ENCODE measurements at places on chromosomes 4 and X.

- DNase-seq: no peak
Measured at GRCh38 chr4:6333301-6334202, 63.9 kb downstream of the WFS1 start.

- no peak for DNase-seq
Measured at GRCh38 chr4:107592519-107592918, 127.5 kb downstream of the PAPSS1 start.

GRCh38 chr4:71355045-71355444, 16.2 kb downstream of the SLC4A4 start:
- no peak for DNase-seq

DNA sequence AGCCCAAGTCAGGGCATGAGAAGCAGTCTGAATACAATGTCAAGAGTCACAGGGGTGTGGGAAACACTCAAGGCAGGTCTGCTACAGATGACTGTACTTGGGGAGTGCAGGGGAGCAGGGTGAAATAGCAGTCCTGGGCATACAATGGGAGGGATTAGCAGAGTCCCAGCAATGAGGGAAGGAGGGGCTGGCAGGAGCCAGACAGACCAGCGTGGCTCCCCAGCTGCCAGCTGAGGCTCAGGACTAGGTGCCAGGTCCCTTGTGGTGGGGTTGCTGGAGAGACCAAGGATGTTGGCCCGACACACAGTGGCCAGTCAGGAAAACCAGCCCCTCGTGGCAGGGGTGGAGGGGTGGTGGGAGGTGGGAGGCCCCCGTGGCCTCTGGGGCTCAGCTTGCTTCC, 86.6 kb downstream of the RTL5 start:
- DNase-seq: no peak

DNA sequence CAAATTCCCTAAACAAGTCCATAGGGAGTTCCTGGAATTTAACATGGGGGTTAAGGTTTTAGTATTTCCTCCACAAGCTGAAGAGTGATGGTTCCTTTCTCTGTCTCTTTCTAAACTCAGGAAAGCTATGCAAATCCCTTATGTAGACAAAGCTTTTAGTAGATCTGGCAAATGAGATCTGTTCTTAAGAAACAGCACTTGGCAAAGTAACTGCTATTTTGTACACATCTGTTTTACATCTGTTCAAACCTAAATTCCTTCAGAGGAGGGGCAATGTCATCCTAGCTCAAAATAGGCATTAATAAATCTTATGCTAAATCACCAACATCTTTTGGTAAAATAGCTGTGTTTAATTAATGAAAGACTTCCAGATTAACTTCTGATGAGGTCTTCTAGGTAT, 137.8 kb upstream of the TBC1D9 start:
- DNase-seq: no peak

- DNase-seq: no peak
Measured at GRCh38 chr4:7324651-7325121, 110.0 kb downstream of the PSAPL1 start.

DNA sequence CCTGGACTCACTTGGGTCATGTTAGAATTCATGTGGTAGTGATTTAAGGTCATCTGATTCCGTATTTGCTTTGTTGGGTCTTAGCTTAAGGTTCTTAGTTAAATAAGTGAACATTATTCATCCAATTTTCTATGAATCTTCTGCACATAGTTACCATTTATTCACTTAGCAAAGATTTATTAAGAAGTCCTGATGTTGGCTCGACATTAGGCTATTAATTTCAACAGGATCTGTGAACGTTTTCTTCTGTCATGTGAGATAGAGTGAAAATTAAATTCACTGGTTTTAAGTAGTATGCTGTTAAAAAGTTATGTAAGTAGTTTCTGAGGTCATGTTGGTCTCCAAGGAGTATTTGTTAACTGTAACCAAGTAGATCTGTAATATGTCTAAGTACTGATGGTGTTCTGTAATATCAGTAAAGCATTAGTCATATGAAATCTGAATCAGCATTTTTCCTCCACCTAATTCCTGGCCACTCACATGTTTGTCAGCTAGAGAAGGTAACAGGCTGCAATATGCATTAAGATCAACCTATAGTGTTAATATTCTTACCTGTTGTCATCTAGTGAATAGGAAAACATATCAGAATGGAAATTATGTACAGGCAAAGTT, 155.6 kb downstream of the PCDH7 start:
- DNase-seq: no peak

DNA sequence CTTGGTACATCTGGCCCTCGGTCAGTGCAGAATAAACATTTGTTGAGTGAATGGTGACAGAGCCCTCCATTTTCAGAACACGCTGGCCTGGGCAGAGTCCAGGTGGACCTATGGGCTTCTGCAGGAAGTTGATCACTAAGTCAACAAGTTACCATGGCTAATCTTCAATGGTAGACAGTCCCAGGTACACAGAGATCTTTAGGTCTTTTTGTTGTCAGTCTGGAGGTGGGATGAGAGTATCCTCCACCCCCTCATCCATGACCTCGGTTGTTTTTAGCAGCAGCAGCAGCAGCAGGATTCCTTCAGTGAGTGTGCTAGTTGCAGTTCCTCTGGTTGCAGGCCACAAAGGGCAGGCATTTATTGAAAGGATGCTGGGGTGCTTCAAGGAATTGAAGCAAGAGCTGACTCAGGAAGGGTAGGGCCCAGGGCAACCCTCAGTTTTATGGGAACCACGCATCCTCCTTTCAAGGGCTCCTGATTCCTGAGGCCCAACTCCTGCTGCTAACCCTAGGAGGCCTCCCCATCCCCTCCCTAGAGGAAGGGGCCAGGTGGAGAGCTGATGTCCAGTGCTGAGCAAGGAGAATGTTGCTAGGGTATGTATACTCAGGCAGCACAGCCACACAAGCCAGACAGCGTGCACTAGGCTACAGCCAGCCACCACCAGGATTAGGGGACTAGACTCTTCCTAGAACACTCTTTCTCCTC, 1.7 kb upstream of the USP27X start:
- no peak for DNase-seq

GRCh38 chr4:164081371-164081770, 586.9 kb downstream of the TMA16 start:
- DNase-seq: no peak

- DNase-seq: no peak
Measured at GRCh38 chrX:16711219-16711811, 1.2 kb downstream of the CTPS2 start.

GRCh38 chr4:81684352-81684751, 212.6 kb upstream of the RASGEF1B start:
- DNase-seq: no peak

- DNase-seq: no peak
Measured at GRCh38 chr4:138392751-138393308, 150.7 kb upstream of the SLC7A11 start.

- no peak for DNase-seq
Measured at GRCh38 chr4:70337886-70338420, 3.2 kb downstream of the CABS1 start.

GRCh38 chr4:100017637-100018310, 67.7 kb upstream of the H2AZ1 start:
- no peak for DNase-seq

DNA sequence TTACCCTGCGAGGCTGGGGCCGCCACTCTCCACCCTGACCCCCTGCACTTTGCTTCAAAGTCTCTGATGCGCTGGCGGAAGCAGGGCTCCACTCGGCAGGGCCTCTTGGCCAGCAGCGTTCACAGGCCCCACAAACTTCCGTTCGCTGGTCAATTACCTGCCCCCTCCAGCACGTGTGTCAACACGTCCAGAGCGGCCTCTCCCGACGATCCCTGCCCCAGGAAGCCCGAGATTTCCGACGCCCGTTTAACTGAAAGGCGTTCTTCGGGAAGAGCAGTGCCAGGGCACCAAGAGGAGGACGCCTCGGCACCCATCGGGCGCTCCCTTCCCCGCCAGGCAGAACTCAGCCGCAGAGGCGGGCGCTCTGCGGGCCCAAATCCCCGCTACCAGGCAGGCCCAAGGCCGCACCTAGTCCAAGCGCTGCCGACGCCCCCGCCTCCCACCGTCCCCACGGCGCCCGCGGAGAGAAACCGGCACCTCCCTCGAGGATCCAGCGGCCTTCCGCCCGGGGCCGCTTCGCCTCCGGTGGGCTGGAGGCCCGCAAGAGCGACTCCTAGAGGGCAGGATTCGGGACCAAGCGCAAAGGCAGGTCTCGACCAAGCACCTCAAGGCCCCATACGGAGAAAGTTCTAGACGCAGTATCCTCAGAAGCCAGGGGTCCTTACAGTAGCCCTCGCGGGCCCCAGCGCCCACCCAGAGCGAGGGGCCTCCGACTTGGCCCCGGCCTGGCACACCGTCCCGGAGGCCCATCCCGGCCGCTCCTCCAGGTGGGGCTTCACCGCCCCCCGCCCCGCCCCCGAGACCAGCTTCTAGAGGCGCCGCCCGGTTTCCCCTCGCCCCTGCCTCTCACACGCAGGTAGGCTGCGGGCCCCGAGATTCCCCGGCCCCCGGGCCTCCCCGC, 586 bp downstream of the BCAP31 start:
- peak; percentile 66 for DNase-seq

- DNase-seq: no peak
Measured at GRCh38 chr4:8859550-8860095, 12.0 kb downstream of the HMX1 start.

DNA sequence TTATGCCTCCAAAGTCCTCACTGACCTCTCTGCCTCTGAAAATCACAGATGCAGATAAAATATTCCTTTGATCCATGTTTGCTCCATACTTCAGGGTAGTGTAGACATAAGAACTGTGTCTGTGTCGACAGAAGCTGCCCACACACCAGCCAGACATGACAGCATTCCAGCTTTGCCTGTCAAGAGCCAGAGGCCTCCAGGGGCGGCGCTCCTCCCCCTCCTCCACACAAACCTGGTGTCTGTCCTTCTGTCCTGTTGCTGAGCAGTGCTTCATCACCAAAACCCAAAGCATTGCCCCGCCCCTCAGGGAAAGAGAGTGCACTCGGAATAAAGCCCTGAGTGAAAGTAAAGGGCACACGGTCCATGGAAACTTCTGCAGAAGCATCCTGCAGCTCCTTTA, 379.4 kb downstream of the FBXW7 start:
- DNase-seq: peak; percentile 43

GRCh38 chr4:59091146-59092142, 1981.3 kb upstream of the IGFBP7 start:
- no peak for DNase-seq

- no peak for DNase-seq
Measured at GRCh38 chr4:75566911-75567310, 11.0 kb downstream of the ODAPH start.

GRCh38 chrX:8125566-8125965, 45.5 kb downstream of the VCX2 start:
- DNase-seq: no peak

GRCh38 chr4:165394275-165394674, 15.5 kb downstream of the CPE start:
- no peak for DNase-seq

- DNase-seq: no peak
Measured at GRCh38 chrX:15856636-15857035, 2.0 kb upstream of the AP1S2 start.

DNA sequence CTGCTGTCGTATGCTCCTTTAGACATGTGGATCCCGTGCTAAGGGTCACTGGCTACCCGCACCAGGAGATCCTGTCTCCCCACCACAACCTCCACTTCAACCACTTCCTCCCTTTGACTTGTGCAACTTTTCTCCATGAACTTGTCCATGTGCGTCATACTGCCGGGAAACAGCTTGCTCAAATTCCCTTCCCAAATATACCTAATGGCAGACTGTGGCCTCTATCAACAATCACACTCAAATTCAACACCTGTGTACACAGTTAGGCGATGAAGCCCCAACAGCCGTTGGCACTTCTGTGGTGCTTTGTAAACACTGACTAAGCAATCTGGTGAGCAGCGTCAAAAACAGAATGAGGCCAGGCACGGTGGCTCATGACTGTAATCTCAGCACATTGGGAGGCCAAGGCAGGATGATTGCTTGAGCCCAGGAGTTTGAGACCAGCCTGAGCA, 49.5 kb downstream of the CD99L2 start:
- DNase-seq: no peak

GRCh38 chr4:94262163-94263016, 54.7 kb downstream of the SMARCAD1 start:
- DNase-seq: no peak

DNA sequence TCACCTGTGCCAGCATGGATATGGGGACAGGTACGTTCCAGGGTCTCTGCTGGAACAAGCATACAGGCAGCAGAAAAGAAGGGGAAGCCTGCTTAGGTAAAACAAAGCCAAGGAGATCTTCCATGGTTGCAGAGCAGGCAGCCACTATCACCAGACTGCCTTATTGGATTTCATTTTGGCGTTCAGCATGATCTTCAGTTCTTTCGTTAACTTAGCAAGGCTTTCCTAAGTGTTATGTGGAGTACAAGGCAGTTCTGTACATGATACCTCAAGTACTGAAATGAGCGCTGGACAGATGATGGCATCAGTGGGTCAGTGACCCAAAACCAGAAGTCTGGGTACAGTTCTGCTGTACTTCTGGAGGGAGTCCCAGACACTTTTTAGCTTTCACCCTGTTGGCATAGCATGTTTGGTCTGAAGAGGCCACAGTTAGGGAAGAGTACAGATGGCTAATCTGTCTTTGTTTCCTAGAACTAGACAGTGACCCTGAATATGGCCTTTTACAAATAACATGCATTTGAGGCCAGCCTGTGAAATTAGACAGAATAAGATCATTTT, 8.9 kb downstream of the SMIM20 start:
- DNase-seq: no peak

GRCh38 chrX:102964940-102965339, 27.9 kb downstream of the RAB40AL start:
- DNase-seq: no peak

DNA sequence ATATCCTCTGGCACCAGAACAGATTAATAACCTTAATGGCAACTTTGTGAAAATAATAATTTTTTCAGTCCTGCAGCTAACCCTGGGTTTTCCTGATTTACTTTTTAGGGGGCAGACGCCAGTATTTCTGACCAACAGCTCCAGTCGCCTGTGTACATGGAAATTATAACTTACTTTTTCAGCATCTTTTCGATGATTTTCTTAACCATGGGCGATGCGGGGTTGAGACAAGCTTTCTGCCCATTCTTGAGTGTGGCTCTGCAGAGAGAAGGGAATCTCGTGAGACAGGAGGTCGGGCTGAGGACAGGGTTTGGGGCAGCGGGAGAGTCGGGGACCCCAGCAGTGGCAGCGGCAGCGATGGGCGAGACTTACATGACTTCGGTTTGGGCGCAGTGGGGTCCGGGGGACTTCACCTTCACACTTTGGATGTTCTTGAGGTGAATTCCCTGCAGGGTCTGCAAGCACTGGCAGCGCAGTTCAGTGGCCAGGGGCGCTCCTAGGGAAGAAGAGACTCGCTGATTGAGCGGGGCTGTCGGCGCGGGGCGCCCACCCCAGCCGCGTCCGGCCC, 484 bp downstream of the CXCL2 start:
- DNase-seq: no peak

DNA sequence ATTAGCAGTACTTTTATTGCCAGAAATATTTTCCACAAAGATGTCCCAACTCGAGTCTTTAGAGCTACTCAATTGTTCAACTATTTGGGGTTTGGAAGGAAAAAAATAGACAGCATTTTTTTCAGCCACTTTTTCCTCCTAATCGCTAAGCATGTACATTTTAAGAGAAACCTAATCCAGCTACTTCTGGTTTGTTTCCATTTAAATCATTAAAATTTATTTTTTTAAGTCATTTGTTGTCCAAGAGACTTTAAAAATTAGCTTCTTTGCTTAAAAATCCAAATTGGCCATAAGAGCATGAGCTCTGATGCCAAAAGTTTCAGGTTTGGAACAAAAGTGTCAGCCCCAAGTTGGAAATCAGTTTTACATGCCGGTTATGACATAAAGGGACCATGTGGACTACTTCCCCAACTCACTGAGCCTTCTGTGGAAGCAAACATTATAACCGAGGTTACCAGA, 186.3 kb upstream of the INTU start:
- no peak for DNase-seq

- peak; percentile 25 for DNase-seq
Measured at GRCh38 chrX:119004920-119005524, 30.6 kb downstream of the LONRF3 start.

GRCh38 chr4:47839259-47839658, 1.4 kb upstream of the CORIN start:
- no peak for DNase-seq
